ENCODE measurements at places on chromosomes 11 and 22. TPM values are rescaled to one million over a fixed set of nuclear protein-coding genes. Genes with fewer than 3 reads are reported as not detected.

DNA sequence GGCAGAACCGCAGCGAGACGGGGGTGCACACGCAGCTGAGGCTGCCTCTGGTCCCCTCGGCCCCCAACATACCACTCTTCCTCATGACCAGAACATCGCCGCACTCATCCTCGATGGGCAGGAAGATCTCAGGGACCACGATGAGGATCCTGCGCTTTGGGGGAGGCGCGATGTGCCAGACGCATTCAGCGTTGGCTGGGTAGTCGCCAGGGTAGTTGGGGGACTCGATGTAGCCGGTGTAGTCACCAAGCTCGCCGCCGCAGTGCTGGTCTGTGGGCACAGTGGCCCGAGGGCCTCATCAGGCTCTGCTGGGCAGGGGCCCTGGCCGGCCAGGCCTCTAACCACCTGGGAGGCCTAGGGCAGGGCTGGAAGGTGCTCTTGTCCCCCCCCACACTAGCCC, 23.0 kb upstream of the TTLL12 start:
- H3K27me3 ChIP-seq: no peaks in the 10 kb centered on the region
- H3K4me1 ChIP-seq: no peaks in the 10 kb centered on the region
- no peak overlapping the region for H3K4me3 ChIP-seq
- no peak for DNase-seq
- no peaks in the 10 kb centered on the region for H3K36me3 ChIP-seq

Gene PATE3
- total RNA-seq: not detected

- no peaks in the 10 kb centered on the region for H3K4me1 ChIP-seq
- no peaks in the 10 kb centered on the region for H3K27me3 ChIP-seq
- H3K4me3 ChIP-seq: no peak overlapping the region
- no peaks in the 10 kb centered on the region for H3K36me3 ChIP-seq
- H3K27ac ChIP-seq: no peak overlapping the region
- DNase-seq: no peak
These were observed 414.2 kb downstream of the LRRC4C start for GRCh38 chr11:41045266-41045665.

DNA sequence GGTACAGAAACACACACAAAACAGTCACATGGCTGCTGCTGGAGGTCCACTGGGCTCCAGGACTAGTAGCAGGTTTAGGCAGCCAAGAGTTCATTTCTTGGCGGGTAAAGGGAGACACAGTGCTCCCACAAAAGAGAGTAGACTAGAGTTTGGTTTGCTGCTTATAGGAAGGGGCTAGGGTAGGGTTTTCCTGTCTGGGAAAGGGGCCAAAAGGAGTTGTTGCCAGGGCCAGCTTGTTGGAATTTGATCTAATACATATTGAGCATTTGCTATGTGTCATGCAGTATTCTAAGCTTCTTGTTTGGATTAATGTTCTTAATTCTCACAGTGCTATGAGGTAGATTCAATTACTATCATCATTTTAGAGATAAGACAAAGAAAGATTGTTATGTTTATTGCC, 195.1 kb upstream of the PLET1 start:
- H3K27ac ChIP-seq: no peak overlapping the region
- no peak overlapping the region for H3K4me3 ChIP-seq
- no peaks in the 10 kb centered on the region for H3K4me1 ChIP-seq
- no peaks in the 10 kb centered on the region for H3K36me3 ChIP-seq
- no peaks in the 10 kb centered on the region for H3K27me3 ChIP-seq

GRCh38 chr22:38230108-38230825, 28.5 kb downstream of the MAFF start:
- no peak overlapping the region for H3K4me3 ChIP-seq
- peaks cover 13% of the 10 kb centered on the region for H3K4me1 ChIP-seq
- no peaks in the 10 kb centered on the region for H3K27me3 ChIP-seq
- H3K36me3 ChIP-seq: no peaks in the 10 kb centered on the region
- H3K27ac ChIP-seq: no peak overlapping the region
- DNase-seq: no peak

Gene OVCH2
- total RNA-seq: not detected

- no peak overlapping the region for H3K4me3 ChIP-seq
- no peaks in the 10 kb centered on the region for H3K36me3 ChIP-seq
- H3K4me1 ChIP-seq: no peaks in the 10 kb centered on the region
- DNase-seq: no peak
These were observed 18.9 kb upstream of the THY1 start for GRCh38 chr11:119441898-119442243.

GRCh38 chr11:64337538-64338249, 2.3 kb upstream of the CCDC88B start:
- no peak overlapping the region for H3K27ac ChIP-seq
- H3K27me3 ChIP-seq: no peaks in the 10 kb centered on the region
- no peak overlapping the region for H3K4me3 ChIP-seq
- 0 out of 2 replicates have a peak, but pooled peaks cover 5% of the 10 kb centered on the region for H3K4me1 ChIP-seq

DNA sequence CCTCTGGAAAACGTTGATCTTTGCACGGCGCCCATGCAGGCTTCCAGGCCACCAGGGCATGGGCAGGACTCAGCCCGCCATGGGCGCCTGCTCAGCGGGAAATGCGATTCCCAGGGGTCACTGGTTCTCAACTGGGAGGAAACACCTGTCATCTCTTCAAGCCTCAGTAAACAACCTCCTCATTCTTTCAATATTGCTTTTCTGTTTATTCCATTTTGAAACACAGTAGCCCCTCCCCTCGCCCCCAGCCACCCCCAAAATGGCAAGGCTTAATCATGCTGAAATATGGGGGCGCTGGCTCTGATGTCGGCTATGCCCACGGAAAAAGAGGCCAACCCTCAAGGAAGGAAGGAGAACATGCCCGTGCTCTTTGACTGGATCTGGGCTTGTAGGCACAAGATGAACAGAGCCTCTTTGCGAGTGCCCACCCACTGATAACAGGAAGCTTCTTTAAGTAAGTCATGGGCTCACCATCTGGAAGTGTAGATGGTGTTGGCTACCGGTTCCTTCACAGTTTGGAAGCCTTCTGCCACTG, 594 bp upstream of the POU2AF1 start:
- H3K27me3 ChIP-seq: no peaks in the 10 kb centered on the region
- no peak overlapping the region for H3K27ac ChIP-seq
- H3K4me1 ChIP-seq: no peaks in the 10 kb centered on the region
- H3K36me3 ChIP-seq: no peaks in the 10 kb centered on the region

DNA sequence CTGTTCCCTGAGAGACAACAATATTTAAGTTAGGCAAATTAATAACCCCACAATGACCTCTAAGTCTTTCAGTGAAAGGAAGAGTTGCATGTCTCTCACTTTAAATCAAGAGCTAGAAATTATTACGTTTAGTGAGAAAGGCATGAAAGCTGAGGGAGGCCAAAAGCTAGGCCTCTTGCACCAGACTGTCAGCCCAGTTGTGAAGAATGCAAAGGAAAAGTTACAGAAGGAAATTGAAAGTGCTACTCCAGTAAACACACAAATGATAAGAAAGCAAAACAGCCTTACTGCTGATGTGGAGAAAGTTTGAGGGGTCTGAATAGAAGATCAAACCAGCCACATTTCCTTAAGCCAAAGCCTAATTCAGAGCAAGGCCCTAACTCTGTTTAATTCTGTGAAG, 45.0 kb downstream of the BBOX1 start:
- no peak overlapping the region for H3K4me3 ChIP-seq
- no peaks in the 10 kb centered on the region for H3K4me1 ChIP-seq
- no peak for DNase-seq

DNA sequence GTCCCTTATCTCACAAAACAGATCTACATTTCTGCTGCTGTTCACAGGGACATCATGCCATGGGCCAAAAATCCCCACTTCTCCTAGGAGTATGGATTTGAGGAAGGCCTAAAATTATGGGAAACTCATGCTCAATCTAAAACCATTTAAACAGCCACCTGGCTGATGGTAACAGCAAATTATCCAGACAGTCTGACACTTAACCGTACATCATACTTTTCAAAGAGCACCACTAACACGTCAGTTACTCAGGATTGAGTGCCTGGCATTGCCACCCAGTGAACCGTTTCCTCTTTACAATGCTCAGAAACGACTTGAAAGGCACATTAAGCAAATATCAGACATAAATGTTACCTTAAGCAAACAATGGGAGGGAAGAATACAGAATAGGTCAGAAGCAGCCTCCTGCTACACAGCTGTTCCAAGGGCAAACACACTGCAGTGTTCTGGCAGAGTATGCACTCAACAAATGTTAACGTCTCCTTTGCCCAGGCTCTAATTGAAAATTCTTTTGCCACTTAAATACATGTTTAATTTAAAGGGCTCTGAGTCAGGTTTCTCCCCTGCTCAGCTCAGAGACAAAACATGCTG, 18.8 kb upstream of the SLC36A4 start:
- DNase-seq: no peak
- H3K27ac ChIP-seq: no peak overlapping the region
- no peaks in the 10 kb centered on the region for H3K4me1 ChIP-seq
- H3K4me3 ChIP-seq: no peak overlapping the region
- no peaks in the 10 kb centered on the region for H3K27me3 ChIP-seq
- H3K36me3 ChIP-seq: no peaks in the 10 kb centered on the region

DNA sequence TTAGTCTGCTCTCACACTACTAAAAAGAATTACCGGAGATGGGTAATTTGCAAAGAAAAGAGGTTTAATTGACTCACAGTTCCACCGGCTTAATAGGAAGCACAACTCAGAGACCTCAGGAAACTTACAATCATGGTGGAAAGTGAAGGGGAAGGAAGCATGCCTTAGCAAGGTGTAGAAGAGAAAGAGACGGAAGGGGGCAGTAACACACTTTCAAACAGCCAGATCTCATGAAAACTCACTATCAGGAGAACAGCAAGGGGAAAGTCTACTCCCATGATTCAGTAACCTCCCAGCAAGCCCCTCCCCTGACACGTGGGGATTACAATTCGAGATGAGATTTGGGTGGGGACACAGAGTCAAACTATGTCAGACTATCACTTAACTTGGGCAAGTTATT, 236.6 kb upstream of the ANO3 start:
- no peak overlapping the region for H3K27ac ChIP-seq
- 0 out of 2 replicates have a peak, but pooled peaks cover 2% of the 10 kb centered on the region for H3K27me3 ChIP-seq
- no peaks in the 10 kb centered on the region for H3K36me3 ChIP-seq
- H3K4me3 ChIP-seq: no peak overlapping the region
- no peaks in the 10 kb centered on the region for H3K4me1 ChIP-seq
- no peak for DNase-seq

Gene THY1
- total RNA-seq: 2.5 TPM

DNA sequence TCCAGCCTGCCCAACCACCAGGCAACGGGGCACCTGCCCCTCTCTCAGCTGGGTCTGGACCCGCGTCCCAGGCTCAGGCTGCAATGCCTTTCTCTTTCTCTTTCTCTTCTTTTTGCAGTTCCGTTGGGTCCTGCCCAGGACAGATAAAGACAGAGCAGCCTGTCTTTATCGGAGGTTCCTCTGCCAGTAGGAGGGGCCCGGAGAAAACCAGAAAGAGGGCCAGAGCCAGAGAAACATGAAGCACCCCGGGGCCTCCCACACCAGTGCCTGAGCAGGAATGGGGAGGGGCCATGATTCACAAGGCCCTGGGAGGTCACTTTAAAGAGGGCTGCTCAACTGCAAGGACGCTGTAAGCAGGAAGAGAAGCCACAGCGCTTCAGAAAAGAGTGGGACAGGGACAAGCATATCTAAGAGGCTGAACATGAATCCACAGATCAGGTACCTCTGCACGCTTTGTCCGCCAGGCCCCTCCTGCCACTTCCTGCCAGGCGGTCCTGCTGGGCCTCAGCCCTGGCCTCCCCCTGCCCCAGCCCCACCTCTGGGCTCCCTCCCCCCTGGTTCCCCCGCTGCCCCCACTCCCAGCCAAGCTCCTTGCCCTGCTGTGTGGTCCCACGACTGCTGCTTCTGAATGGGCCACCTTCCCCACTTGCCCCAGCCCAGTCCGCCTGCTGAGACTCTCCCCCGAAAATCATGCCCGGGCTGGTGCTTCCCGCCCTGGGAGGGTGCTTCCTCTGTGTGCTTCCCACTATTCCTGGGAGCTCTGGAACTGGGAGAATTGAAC, at the start of gene APOBEC3C:
Gene APOBEC3C, plus strand, starts transcription at position 316 of the 781 bp plus-strand sequence. Its CDS starts 106 bp downstream, at position 422.
- H3K36me3 ChIP-seq: no peaks in the 10 kb centered on the region
- H3K27me3 ChIP-seq: no peaks in the 10 kb centered on the region
- H3K27ac ChIP-seq: no peak within 1 kb of the TSS
- peak within 1 kb of the TSS; percentile 51 for H3K4me3 ChIP-seq
- peak; percentile 60 for DNase-seq
- H3K4me1 ChIP-seq: no peaks in the 10 kb centered on the region

Gene F2
- 0.06 TPM for total RNA-seq

DNA sequence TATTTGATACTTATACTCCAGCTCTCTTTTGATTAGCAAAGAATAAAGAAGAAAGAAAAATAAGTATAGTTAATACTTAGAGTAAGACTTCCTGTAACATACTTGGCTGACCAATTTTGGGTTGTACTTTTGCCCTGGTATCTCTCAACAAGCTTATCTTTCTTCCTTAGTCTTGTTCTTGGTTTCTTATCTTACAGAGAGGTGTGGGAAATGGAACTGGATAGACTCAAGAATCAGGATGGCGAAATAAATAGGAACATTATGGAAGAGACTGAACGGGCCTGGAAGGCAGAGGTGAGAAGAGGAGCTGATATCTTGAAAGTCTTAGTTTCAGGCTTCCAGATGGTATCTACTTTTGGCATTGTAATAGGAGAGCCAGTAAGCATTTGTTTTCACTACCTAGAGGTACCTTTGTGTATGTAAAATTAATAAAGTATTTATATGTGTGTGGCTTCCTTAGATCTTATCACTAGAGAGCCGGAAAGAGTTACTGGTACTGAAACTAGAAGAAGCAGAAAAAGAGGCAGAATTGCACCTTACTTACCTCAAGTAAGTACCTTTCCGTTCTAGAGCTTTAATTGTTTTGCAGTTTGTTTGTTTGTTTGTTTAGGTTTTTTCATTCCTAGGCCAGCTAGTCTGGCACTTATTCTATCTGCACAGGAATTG, 11.3 kb upstream of the BACE1-AS start:
- no peak overlapping the region for H3K4me3 ChIP-seq
- H3K27ac ChIP-seq: no peak overlapping the region
- no peak for DNase-seq

Gene MPEG1
- total RNA-seq: not detected

DNA sequence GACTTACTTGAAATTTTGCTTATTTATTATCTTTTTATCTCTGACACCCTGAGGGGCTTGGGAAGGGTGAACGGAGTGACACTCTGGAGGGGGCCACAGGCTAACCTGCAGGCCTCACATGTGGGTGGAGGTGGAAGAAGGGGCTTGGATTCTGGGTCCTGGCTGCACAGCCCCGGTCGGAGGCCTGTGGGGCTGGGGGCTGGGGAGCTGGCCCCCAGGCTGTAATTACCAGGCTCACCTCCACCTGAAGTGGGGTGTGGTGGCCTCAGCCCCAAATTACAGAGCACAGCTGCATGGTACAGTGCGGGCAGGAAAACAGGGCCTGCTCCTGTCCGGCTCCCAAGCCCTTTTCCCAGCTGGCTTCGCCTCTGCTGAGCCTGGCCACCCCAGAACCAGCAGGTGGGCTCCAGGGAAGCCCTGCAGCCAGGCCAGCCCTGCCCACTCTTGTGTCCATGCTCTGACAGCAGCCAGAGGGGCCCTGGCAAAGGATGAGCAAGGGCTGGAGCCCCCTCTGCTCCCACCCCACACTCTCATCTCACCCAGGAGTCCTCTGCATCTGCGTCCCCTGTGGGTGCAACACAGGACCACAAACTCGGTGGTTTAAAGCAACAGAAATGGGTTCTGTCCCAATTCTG, 48.0 kb downstream of the IGF2 start:
- H3K4me1 ChIP-seq: peaks cover 27% of the 10 kb centered on the region
- H3K4me3 ChIP-seq: no peak overlapping the region
- H3K36me3 ChIP-seq: no peaks in the 10 kb centered on the region
- no peaks in the 10 kb centered on the region for H3K27me3 ChIP-seq
- no peak for DNase-seq

GRCh38 chr11:132972565-132972964, 559.7 kb downstream of the OPCML start:
- H3K4me3 ChIP-seq: no peak overlapping the region
- no peaks in the 10 kb centered on the region for H3K36me3 ChIP-seq
- no peaks in the 10 kb centered on the region for H3K27me3 ChIP-seq
- no peak overlapping the region for H3K27ac ChIP-seq
- no peaks in the 10 kb centered on the region for H3K4me1 ChIP-seq

Gene ARHGEF17
- 7.8 TPM for total RNA-seq

All from SJCRH30 (cell line).